Memory B cell (primary cell): ENCODE measurements at places on chromosomes 6 and 20.

- H3K4me3 ChIP-seq, result no peak overlapping the region
- H3K4me1 ChIP-seq, result no peaks in the 10 kb centered on the region
- no peak overlapping the region for H3K27ac ChIP-seq
Measured at GRCh38 chr6:128394167-128394566, 126.2 kb downstream of the PTPRK start.

- no peak overlapping the region for H3K27ac ChIP-seq
- no peaks in the 10 kb centered on the region for H3K36me3 ChIP-seq
- DNase-seq, result no peak
Measured at GRCh38 chr6:27940766-27941165, 16.3 kb upstream of the OR2B6 start.

GRCh38 chr6:104126315-104127005 is 733.3 kb downstream of the HACE1 start:
- no peaks in the 10 kb centered on the region for H3K4me1 ChIP-seq
- H3K36me3 ChIP-seq, result no peaks in the 10 kb centered on the region
- H3K27me3 ChIP-seq, result no peaks in the 10 kb centered on the region
- H3K4me3 ChIP-seq, result no peak overlapping the region

DNA sequence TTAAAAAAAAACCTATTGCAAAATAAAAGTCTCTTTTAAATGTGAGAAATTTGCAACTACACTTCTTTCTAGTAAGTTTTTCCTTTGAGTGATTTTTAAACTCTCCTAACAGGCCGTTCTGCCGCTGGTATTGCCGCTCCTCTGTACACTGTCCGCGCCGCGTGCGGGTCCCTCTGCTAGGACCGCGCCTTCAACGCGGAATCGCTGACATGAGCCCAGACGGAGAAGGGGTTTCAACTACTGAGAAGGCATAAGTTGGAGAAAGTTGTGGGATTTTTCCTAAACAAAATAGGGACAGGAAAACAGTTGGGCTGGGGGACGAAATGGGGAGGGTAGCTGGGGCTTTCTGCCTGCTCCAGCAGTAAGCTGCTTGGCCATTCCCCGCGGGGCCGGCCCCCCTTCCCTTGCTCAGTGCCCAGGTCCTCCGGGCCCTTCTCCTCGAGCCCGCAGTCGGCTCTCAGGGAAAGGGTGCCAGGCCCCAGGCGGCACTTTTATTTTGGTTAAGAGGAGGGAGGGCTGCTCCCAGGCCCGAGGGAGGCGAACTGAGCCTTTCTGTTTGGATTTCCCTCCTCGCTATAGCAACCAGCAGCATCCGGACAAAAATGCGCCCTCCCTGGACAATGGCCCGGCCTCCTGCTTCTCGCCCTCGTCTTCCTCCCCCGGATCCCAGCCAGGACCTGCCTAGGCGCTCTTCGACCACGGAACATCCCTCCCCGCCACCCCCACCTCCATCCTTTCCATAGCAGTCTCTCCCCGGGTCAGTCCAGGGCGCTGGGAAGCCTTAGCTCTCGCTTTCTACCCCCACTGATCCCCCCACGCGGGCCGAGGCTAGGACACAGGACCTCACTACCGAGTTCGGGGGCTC is 6.8 kb upstream of the POU3F2 start:
- H3K36me3 ChIP-seq, result peaks cover 5% of the 10 kb centered on the region
- H3K4me3 ChIP-seq, result no peak overlapping the region
- H3K27ac ChIP-seq, result no peak overlapping the region
- H3K4me1 ChIP-seq, result peaks cover 16% of the 10 kb centered on the region
- H3K27me3 ChIP-seq, result peaks cover 34% of the 10 kb centered on the region

GRCh38 chr6:143896126-143896860 is 32.0 kb downstream of the ZC2HC1B start:
- H3K4me1 ChIP-seq, result no peaks in the 10 kb centered on the region
- H3K36me3 ChIP-seq, result peaks cover 3% of the 10 kb centered on the region
- no peak for DNase-seq
- no peak overlapping the region for H3K4me3 ChIP-seq
- no peaks in the 10 kb centered on the region for H3K27me3 ChIP-seq
- no peak overlapping the region for H3K27ac ChIP-seq

DNA sequence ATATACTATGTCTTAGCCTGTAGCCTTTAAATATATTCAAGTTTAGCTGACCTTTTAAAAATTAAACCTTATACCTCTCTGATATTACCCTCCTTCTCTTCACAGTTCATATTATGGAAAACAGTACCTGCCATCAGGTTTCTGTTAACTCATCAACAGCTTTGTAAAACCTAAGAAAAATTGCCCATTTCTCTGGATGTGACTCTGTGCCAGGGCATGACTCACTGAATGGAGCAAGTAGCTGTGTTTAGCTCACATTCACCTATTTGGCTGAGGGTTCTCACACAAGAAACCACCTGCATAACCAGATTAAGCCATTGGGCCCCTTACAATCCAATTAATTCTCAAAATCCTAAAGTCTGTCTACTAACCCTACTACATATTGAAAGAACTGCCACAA is 678.8 kb upstream of the MARCKS start:
- no peaks in the 10 kb centered on the region for H3K36me3 ChIP-seq
- no peak overlapping the region for H3K4me3 ChIP-seq
- DNase-seq, result no peak
- no peak overlapping the region for H3K27ac ChIP-seq
- peaks cover 2% of the 10 kb centered on the region for H3K27me3 ChIP-seq

DNA sequence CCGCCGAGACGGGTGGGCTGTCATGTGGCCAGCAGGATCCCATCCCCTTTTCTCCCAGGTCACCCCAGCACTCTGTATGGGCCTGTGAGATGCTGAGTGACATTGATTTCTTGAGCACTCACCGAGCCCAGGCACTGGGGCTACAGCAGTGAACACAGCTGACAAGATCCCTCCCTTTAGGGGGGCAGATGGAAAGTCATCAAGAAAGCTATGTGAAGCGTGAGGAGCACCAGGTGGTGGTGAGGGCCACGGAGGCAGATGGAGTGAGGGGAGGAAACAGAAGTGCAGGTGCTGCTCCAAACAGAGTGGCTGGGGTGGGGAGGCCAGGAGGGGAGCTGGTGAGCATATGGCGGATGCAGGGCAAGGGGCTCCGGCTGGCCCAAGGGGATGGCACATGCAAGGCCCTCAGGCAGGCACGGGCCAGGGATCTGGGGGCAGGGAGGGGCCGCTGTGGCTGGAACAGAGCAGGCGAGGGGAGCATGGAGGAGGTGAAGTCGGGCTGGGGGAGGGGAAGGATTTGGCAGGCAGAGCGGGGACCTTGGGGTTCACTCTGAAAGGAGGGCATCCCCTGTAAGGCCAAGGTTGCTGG is 184.0 kb downstream of the BMP7 start:
- DNase-seq, result no peak
- no peaks in the 10 kb centered on the region for H3K4me1 ChIP-seq
- no peaks in the 10 kb centered on the region for H3K36me3 ChIP-seq
- peaks cover 5% of the 10 kb centered on the region for H3K27me3 ChIP-seq
- no peak overlapping the region for H3K4me3 ChIP-seq

DNA sequence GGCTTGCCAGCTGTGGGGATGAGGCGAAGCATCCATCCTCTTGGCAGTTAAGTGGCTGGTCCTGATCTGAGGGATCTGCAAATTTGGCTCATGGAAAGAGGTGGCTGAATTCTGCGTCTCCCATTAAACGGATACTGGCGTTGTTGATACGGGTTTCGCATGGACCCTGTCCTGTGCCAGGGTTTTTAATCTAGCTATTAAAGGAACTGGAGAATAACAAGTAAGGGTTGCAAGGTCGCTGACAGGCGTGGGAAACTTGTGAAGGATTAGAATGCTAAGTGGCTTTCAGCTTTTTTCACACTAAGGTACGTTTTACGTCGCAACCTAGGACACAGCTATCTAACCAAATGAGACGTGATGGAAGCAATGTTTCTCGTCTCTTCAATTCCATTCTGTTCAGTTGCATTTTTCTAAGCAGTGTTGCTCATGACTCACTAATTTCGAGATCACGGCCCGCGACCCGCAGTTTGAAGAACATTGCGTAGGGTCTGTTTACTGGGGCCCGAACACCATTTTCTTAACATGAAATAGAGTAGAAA is 852 bp downstream of the GMNN start:
- peak overlapping the region; percentile 87 for H3K27ac ChIP-seq
- H3K27me3 ChIP-seq, result no peaks in the 10 kb centered on the region
- peaks cover 2% of the 10 kb centered on the region for H3K36me3 ChIP-seq
- peaks cover 19% of the 10 kb centered on the region for H3K4me1 ChIP-seq

DNA sequence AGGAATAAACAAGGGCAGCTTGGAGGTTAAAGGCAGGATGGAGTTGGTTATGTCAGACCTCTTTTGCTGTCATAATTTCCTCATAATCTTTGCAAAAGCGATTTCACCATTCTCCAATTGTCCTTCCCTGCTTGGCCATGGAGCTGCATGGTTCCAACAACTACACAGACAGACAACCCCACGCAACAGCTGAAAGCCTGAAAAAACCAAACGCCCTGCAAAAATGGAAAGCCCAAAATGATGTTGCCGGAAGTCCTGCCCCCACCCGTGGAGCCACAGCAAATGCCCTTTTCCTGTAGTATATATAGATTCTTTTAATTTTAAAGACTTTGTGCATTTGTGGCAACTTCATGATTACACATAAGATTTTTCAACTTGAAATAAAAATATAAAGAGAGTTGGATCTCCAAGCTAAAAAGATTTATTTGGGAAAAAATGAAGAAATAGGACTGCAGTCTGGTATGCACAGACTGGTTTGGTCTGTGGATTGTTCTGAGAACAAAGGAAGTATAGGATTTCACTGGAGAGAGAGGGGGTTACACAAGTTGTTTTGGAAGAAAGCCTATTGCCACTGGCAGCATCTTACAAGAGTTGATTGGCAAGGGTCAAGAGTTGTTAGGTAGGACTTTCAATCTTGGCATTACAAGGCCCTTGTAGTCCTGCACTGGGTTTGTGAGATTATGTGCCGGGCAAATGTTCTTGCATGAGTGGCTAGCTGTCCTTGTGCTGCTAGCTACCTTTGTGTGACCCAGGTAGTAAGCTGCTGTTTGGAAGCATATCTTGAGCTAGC is 190.0 kb downstream of the C6orf118 start:
- H3K4me1 ChIP-seq, result no peaks in the 10 kb centered on the region
- no peak for DNase-seq
- H3K27me3 ChIP-seq, result no peaks in the 10 kb centered on the region
- no peak overlapping the region for H3K27ac ChIP-seq

- H3K27me3 ChIP-seq, result no peaks in the 10 kb centered on the region
- DNase-seq, result no peak
- H3K27ac ChIP-seq, result no peak overlapping the region
- H3K4me3 ChIP-seq, result no peak overlapping the region
Measured at GRCh38 chr20:14948416-14948815, 611.0 kb upstream of the FLRT3 start.

- no peak overlapping the region for H3K4me3 ChIP-seq
- H3K27ac ChIP-seq, result no peak overlapping the region
- DNase-seq, result no peak
Measured at GRCh38 chr20:10385850-10386544, 48.0 kb downstream of the MKKS start.

- DNase-seq, result no peak
- peaks cover 14% of the 10 kb centered on the region for H3K27me3 ChIP-seq
- H3K36me3 ChIP-seq, result no peaks in the 10 kb centered on the region
- no peaks in the 10 kb centered on the region for H3K4me1 ChIP-seq
- H3K4me3 ChIP-seq, result no peak overlapping the region
Measured at GRCh38 chr20:57280221-57280620, 13.8 kb upstream of the BMP7 start.

- no peaks in the 10 kb centered on the region for H3K27me3 ChIP-seq
- no peak for DNase-seq
- no peak overlapping the region for H3K4me3 ChIP-seq
- peaks cover 2% of the 10 kb centered on the region for H3K4me1 ChIP-seq
Measured at GRCh38 chr6:20575125-20575524, 40.9 kb downstream of the CDKAL1 start.

DNA sequence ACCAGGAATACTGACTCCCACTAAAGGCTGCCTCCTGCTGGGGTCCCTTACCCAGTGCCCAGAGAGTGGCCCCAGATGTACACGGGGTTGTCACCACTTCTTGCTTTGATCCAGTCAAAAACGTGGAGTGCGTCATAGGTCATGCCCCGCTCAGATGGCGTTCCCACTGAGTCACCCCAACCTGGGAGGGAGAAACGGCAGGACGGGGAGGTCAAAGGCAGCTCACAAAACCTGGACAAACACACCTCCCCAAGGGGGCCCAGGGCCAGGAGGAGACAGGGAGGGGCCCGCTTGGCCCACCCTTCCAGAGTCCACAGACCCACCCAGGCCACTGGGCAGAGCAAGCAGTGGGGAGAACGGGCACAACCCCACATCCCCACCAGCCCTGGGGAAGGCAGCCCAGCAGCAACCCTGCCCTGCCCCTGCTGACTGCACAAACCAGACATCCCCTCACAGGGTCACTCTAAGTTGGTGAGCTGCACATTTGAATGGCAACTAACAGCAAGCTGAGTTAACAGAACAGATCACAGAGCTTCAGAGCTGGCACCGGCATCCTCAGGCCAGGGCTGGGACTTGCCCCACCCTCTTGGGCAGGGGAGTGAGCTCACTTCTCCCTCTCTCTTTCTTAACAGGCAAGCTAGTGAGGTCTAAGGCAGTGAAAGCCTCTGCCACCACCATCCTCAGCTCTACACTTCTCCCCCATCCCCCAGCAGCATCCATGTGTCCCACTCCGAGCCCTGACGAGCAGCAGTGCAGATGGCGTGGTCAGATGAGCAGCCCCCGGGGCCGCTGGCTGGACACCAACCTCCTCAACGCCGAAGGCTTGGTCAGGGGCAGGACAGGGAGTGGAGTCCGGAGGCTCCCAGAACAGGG is 61.7 kb downstream of the PYGB start:
- H3K4me1 ChIP-seq, result peaks cover 9% of the 10 kb centered on the region
- H3K4me3 ChIP-seq, result no peak overlapping the region
- DNase-seq, result no peak
- no peak overlapping the region for H3K27ac ChIP-seq
- no peaks in the 10 kb centered on the region for H3K27me3 ChIP-seq

DNA sequence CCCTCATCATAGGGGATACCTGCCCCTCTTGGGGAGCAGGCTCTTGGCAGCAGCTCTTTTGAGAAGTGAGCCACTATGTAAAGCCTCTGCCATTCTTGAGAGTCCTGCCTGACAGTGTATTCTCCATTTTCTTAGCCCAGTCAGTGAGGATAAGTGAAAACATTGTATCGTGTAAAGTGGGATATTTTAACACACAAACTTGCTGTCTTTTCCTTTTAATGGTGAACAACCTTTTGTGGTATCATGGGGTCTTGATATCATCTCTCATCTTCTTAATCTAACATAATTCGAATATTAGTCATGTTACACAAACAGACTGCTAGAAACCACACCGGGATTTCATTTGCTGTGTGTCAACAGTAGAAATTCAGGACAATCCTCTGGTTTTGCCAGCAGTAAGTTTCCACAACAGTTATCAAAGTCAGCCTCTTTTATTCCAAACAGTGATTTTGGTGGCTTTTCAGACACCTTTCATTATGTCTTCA is 136.2 kb downstream of the HIVEP1 start:
- DNase-seq, result no peak
- peaks cover 11% of the 10 kb centered on the region for H3K4me1 ChIP-seq

DNA sequence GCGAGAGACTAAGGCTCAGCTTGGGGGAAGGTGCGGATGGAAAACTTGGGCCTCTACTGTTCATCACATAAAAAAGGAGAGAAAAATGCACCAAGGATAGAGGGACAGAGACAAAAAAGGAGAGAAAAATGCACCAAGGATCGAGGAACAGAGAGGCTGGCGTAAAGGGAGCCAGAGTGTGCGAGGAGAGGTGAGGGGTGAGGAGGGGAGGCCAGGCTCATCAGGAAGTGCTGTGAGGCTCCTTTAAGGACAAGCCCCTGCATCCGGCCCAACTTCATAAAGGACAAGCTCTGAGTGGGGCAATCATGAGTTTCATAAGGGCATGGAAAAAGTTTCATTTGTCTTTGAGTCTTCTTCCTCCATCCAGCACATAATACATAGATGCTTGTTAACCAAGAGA is 117.2 kb upstream of the NXT1 start:
- peaks cover 3% of the 10 kb centered on the region for H3K36me3 ChIP-seq
- no peak for DNase-seq
- no peak overlapping the region for H3K27ac ChIP-seq
